ENCODE measurements at places on chromosomes 16 and 17.

GRCh38 chr16:19907161-19907992, 22.7 kb upstream of the GPRC5B start:
- DNase-seq, result peak; percentile 70

- no peak for DNase-seq
These were observed 205.2 kb downstream of the STX8 start for GRCh38 chr17:9370467-9370866.

DNA sequence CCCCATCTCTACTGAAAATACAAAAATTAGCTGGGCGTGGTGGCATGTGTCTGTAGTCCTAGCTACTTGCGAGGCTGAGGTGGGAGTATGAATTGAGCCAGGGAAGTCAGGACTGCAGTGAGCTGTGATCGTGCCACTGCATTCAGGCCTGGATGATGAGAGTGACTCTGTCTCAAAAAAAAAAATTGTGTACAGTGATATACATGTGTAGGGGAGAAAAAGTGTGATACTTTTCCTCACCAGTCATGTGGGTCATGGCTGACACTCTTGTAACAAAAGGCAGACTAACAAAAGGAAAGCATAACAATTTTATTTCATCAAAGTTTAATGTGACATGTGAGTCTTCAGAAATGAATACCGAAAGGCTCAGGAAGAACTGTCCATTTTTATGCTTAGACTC, 2.0 kb upstream of the ABCC12 start:
- DNase-seq, result no peak

- DNase-seq, result no peak
These were observed 535.7 kb upstream of the CDH11 start for GRCh38 chr16:65657556-65657955.

DNA sequence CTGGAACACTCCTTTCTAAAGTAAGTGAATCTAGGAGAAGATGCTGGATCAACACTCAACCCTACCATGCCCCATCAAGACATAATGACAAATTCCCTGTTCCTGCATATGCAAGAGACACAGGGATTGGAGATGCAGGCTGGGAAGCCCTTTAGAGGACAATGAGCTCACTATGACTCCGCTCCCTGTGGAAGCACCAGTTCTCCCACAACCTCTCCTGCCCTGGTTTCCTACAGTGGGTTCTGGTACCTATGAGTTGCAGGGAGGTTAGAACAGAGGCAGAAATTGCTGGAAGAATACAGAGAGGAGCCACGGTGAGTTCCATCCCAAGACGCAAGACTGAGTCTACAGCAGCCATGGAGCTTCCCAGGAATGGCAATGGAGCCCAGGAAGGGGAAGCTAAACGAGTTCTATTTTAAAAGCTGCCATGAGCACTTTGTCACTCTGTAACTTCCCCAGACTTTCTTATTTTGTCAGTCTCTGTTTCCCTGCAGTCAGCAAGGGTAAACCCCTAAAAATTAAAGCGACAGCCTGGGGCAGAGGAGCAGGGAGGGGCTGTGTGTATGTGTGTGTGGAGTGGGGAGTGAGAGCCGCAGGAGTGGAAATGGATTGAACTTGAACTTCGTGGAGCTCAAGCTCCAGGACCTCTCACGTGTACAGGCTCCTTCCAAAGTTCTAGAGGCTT, 42.3 kb upstream of the PIK3R6 start:
- no peak for DNase-seq

GRCh38 chr17:78366109-78366848, 6.4 kb upstream of the SOCS3 start:
- no peak for DNase-seq

DNA sequence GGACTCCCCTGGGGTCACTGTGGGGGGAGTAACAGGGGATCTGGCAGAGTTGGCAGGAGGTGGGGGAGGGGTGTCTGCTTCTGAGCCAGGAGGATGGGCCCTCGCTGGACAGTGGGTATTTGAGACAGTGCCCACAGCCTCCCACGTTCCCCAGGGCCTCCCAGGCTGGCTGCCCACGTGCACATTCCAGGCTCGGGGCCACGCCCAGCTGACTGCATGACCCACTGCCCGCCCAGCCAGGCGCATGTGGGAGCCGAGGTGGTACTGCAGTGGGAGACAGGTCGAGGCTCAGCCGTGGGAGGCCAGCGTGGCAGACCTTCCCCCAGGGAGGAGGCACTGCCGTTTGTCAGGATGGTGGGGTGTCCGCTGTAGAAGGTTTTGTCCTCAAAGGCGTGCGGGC, 38.8 kb downstream of the BAHCC1 start:
- no peak for DNase-seq

- DNase-seq, result no peak
These were observed 166.7 kb downstream of the PRKCA start for GRCh38 chr17:66469088-66469442.

DNA sequence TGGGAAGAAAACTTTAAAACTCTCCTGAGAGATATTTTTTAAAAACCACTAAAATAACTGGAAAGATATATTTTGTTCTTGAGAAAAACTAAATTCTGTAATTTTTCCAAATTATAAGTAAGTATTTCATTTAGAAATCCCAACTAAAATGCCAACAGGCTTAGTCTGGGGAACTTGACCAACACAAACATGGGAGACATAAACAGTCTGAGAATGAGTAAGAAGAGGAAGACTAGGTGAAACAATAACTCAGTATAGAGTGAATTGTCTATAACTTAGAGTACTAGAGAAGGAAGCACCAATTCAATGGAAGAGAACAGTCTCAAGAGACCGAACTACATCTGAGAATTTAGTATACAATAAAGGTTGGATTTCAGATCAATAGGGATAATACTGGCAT, 2.9 kb downstream of the CMTM1 start:
- DNase-seq, result no peak

- DNase-seq, result no peak
These were observed 21.0 kb upstream of the YWHAE start for GRCh38 chr17:1420981-1421380.

- no peak for DNase-seq
These were observed 116.0 kb upstream of the SOX9 start for GRCh38 chr17:72004611-72005331.

GRCh38 chr17:7823581-7824001, 10.4 kb upstream of the KDM6B start:
- no peak for DNase-seq

- DNase-seq, result peak; percentile 72
These were observed 23.0 kb upstream of the NSRP1 start for GRCh38 chr17:30093463-30094147.

DNA sequence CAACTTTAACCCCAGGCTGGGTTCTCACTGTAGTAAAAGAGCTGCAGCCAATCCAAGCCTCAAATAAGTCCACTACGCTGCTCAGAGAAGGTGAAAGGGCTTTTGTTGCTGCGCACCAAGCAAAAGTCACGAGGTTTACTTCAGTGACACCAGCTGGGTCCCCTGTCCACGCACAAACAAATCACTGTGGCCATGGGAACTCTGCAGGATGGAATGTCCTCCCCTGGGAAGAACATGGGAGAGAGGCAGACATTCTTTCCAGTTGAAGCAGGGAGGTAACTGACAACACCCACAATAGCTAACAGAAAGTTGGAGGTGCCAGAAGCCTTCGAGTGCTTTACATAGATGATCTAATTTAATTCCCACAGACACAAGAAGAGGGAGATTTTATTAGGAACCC, 181.9 kb downstream of the PMP22 start:
- no peak for DNase-seq

DNA sequence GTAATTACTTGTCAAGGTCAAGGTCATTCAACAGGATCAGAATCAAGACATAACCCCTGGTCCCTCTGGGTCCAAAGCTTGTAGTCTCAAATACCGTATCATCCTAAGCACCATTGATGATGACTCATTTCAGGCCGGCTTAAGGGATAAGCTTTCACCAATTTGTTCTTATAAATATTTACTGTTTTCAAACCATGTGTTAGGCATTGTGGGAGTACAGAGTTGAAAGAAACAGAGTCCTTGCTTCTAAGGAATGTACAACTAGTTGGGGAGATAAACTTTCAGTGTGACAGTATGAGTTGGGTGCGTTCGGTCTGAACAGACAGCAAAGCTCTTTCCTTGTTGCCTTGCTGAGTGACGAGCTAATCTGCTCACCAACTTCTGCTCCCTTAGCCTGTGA, 183.5 kb upstream of the MAF start:
- no peak for DNase-seq

DNA sequence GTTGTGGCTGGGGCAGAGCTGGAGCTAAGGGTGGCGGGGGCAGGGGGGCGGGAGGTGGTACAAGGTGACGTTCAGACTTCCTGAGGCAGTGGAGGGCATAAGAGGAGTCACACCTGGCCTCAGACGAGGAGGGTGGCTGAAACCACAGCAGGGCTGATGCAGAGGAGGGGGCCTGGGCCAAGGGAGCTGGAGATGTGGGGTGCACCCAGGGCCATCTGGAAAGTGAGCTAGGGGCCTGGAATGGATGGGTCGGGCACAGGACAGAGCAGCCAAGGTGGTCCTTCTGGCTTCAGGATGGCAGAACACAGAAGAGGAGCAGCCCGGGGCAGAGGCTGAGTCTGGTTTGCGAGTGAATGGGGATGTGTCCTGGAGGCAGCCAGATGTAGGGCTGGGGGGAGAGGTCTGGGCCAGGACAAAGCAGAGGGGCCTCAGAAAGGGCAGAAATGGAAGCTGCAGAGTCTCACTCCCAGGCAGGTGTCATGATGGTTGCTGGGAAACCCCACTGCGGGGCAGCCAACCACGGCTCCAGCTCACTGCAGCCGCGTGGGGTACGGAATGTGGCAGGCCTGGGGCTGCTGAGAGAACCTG, 57.6 kb downstream of the PRMT7 start:
- DNase-seq, result no peak

- peak; percentile 74 for DNase-seq
These were observed at the start of the genes CNTD1 and COA3 for GRCh38 chr17:42798383-42799380. Gene CNTD1, plus strand, starts transcription at chr17:42798861. Its CDS starts 207 bp downstream, at chr17:42799068. Gene COA3, minus strand, starts transcription at chr17:42798704. Its CDS starts 23 bp downstream, at chr17:42798681.

DNA sequence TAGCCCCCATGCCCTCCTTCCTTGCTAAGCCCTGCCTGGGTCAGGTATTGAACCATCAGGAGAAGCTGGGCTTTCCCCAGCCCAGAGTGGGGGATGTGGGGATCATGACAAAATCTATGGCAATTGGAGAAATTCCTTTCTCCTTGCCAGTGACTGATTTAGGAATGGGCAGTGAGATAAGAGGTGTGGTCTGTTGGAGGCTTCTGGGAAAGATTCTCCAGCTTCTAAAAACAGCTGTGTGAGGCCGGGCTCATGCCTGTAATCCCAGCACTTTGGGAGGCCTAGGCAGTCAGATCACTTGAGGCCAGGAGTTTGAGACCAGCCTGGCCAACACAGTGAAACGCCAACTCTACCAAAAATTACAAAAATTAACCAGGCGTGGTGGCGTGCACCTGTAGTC, 69.1 kb downstream of the SRCIN1 start:
- no peak for DNase-seq

DNA sequence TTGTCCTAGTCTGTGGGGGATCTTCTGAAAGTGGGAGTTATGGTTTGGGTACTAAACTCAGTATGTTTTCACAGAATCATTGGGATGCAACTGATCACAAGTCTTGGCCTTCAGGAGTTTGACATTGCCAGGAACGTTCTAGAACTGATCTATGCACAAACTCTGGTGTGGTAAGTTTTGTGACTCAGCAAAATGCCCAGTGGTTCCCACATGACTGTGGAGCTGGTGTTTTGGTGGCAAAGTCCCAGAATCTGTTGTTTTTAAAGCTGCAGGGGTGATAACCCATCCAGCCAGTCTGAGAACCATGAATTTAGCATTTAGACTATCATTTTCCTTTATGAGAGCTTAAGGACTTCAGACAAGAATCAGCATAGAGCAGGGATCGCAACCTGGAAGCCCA, 40.6 kb downstream of the GDE1 start:
- no peak for DNase-seq

DNA sequence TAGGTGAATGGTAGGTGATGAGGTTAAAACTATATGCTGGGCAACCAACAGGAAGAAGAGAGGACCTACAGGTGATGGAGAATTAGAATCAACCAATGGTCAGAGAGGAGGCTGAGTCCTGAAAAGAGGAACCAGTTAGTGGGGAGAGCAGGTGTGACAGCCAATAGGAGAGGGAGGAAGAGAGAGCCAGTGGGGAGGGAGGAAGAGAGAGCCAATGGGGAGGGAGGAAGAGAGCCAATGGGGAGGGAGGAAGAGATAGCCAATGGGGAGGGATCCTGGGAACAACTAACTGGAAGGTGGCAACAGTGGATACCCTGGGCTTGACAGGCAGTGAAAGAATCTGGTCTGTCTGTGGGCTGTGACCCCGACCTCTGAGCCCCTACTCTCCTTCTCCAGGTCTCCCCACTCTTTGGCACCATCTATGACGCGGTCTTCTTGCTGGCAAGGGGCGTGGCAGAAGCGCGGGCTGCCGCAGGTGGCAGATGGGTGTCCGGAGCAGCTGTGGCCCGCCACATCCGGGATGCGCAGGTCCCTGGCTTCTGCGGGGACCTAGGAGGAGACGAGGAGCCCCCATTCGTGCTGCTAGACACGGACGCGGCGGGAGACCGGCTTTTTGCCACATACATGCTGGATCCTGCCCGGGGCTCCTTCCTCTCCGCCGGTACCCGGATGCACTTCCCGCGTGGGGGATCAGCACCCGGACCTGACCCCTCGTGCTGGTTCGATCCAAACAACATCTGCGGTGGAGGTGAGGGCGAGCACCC, 3.7 kb downstream of the GUCY2D start:
- no peak for DNase-seq

DNA sequence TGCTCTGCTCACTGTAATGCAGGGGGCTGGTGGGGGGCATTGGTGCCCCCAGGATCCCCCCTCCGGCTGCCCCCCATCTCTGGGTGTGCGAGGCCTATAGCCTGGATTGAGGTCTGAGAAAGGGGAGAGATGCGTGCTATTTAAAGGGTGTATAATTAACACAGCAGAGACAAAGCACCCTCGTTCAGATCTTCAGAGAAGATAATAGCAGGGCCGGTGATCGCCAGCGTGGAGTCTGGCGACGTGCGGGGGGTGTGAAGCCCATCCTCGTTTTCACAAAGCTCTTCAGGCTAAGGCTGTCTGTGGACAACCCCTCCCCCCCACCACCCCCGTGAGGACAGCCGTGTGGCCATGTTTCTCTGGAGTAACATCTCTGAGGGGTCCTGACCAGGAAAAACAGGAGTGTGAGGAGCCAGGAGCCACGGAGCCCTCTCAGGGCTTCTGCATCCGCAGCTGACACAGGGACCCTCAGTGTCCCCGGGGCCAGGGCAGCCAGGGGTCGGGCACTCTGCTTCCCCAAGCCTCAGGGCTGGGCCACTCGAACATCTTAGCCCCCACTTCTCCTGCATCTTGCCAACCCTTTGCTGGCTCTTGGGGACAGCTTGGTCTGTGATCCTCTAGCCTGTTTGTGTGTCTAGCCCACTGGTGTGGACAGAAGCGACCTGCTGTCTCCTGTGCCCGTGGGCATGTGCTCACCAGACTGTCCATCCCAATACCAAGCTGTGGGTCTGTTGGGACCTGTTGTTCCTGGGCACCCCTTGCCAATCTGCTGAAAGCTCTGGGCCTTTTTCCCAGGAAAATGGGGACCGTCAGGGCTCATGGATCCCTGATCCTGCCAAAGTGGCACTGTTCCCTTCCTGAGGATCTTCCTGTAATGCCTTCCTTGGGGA, 58.9 kb downstream of the BAIAP2 start:
- DNase-seq, result no peak

GRCh38 chr17:37585066-37585465, 24.2 kb downstream of the SYNRG start:
- DNase-seq, result no peak

All from CD4-positive, alpha-beta T cell treated with Interleukin-15 for 4 hours (primary cell).